Right hindlimb (tissue), 1 donor: ENCODE measurements at places on chromosomes 1 and 21.

- DNase-seq = no peak
Observed at GRCh38 chr1:9688599-9688998, 37.1 kb downstream of the PIK3CD start.

GRCh38 chr1:67339623-67340343 lies 32.1 kb downstream of the IL12RB2 start:
- DNase-seq = no peak

GRCh38 chr1:25037174-25038074 lies 107.3 kb upstream of the RUNX3 start:
- no peak for DNase-seq

GRCh38 chr1:61343734-61344420 lies 261.5 kb downstream of the NFIA start:
- no peak for DNase-seq

DNA sequence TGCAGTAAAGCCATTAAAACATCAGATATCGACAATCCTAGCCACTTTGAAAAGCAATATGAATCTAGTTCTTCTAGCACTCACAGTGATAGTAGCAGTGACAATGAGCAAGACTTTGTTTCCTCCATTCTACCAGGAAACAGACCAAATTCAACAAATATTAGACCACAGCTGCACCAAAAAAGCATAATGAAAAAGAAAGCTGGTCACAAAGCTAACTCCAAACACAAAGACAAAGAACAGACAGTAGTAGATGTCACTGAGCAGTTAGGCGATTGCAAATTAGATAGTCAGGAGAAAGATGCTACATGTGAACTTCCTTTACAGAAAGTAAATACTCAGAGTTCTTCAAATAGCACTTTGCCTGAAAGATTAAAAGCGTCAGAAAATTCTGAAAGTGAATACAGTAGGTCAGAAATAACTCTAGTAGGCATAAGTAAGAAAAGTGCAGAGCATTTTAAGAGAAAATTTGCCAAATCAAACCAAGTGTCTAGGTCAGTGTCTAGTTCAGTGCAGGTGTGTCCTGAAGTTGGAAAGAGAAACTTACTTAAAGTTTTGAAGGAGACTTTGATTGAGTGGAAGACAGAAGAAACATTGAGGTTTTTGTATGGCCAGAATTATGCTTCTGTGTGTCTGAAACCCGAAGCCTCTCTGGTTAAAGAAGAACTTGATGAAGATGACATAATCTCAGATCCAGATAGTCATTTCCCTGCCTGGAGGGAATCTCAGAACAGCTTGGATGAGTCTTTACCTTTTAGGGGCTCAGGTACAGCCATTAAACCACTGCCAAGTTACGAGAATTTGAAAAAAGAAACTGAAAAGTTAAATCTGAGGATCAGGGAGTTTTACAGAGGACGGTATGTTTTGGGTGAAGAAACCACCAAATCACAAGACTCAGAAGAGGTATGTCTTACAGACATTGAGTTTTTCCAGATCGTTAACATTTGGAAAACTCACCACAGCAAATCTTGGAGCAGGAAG lies 24.9 kb downstream of the RPAP2 start:
- no peak for DNase-seq

DNA sequence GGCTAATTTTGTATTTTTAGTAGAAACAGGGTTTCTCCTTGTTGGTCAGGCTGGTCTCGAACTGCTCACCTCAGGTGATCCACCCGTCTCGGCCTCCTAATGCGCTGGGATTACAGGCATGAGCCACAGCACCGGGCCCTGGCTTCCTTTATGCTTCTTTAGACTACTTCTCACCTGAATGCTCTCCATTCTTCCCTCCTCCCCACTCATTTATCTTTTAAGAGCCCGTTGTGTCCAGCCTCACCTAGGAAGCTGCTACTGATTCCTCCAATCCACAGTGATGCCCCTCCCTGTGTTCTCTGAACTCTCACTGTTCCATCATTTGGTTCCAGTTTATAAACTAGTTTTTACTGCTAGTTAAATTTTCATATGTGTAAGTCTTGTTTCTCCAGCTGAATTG lies 44.9 kb upstream of the NR5A2 start:
- no peak for DNase-seq

- DNase-seq = no peak
Observed at GRCh38 chr1:205878026-205878425, 28.1 kb upstream of the PM20D1 start.
